ENCODE measurements at places on chromosomes 1 and 21. TPM values are rescaled to one million over a fixed set of nuclear protein-coding genes. Genes with fewer than 3 reads are reported as not detected.

DNA sequence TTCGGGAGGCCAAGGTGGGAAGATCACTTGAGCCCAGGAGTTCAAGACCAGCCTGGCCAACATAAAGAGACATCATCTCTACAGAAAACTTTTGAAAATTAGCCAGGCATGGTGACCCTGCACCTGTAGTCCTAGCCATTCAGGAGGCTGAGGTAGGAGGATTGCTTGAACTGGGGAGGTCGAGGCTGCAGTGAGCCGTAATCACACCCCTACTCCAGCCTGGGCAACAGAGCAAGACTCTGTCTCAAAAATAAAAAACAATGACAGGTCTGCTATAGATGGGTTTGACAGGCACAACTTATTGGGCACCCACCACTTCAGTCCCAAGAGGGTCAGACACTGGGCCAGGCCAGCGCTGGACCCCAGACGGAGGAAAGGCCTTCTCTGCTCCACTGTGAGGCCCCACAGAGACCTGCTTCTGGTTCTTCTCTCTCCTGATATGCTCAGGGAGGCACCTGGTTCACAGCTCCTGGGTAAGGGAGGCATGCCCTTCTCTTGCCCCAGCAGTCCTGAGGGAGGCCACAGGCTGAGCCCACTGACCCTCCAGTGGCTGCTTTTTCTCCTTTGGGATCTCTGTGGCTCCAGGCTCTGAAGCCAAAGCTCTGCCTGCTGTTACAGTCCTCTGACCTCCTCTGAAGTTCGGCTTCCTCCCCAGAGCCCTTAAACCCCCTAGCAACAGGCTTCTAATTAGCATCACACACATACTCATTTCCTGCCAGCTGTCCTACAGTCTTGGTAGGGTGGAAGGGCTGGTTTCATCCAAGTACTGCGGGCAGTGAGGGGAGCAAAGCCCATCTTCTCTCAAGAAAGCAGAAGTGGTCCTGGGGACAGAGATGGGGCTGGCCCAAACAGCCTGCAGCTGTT, 14.4 kb downstream of the S100A16 start:
- peak; percentile 46 for DNase-seq

Gene DCST2
- total RNA-seq: 0.09 TPM

GRCh38 chr1:212794561-212795014, 2.9 kb downstream of the TATDN3 start:
- DNase-seq: no peak

DNA sequence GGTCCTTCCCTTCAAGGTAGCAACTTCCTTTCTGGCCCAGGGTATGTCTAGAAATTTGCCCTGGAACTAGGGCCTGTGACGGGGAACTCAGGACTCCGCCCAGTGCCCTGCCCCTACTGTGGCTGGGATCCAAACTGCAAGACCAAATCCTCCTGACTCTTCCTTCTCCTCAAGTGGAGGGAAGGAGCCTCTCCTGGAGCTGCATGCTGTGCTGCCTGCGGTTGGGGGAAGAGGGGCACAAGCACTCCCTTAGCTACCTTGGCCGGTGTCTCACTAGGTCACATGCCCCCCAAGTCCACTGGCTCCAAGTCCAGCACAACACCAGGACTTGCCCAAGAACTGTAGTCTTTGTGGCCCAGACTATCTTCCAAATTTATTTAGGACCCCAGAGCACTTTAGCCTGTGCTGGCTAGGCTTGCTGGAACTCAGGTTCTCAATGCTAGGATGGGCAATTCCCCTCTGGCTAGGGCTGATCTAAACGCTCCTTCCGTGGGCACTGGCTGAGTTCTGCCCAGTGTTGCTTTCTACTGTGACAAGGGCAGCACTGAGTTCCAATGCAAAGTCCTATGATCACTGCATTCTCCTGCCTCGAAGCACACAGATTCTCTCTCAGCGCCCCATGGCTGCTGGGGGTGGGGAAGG, 12.2 kb downstream of the ADSS2 start:
- no peak for DNase-seq

DNA sequence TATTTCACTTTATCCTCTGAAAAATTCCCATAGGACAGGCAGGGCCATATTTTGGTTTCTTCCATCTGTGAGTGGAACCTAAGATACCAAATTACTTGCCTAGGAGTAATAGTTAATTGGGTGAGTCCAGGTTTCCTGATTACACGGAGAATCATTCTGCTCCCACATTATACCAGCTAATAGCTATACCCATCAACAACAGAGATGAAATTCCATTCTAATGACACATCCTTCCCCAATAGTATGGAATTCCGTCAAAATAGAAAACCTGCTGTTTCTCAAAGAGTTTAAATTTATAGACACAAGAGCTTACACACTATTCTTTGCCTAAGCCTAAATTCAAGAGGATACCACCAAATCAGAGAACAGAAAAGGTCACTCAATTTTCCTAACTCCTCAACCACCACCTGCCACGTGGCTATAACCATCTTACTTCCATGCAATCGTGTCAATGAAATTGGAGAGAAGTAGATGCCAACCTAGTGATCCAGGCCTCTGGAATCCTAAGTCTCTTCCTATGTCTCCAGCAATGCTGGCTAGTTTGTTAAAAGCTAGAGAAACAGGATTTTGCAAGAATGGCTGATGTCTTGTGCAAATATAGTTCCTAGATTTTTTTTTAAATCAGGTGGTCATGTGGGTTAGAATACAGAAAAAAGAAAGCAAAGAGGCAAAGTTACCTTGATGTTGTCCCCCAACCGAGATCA, 6.2 kb downstream of the PPT1 start:
- DNase-seq: no peak

DNA sequence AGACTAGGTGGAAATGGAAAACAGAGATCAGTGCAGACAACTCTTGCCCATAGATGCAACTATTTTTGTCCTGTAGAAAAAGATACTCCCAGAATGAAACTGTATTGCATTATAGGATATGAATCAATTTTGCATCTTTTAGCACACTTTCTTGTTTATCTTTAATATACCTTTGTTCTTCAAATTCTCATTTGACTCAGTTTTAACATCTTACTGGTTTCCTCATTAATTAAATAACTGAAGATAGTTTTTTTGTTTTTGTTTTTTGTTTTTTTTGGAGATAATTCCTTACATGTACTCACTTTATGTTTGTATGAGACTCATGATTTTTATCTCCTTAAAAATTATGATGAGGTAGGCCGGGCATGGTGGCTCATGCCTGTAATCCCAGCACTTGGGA, 10.9 kb upstream of the CAMTA1 start:
- no peak for DNase-seq

Gene TRABD2B
- not detected for total RNA-seq

Gene HOOK1
- 1.0 TPM for total RNA-seq

DNA sequence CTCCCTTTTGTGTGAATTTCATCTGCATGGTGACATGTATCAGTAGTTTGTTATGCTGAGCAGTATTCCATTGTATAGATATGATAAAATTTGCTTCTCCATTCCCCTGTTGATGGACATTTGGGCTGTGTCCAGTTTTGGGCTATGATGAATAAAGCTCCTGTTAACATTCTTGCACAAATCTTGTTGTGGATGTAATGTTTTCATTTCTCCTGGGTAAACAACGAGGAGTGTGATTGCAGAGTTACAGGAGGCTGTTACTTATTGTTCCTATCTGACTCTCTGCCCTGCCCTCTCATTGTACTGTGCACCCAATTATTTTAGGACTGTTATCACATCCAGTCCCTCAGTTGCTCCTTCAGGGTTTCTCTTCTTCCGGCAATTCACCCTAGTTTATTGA, 24.2 kb downstream of the MAPKAPK2 start:
- no peak for DNase-seq

DNA sequence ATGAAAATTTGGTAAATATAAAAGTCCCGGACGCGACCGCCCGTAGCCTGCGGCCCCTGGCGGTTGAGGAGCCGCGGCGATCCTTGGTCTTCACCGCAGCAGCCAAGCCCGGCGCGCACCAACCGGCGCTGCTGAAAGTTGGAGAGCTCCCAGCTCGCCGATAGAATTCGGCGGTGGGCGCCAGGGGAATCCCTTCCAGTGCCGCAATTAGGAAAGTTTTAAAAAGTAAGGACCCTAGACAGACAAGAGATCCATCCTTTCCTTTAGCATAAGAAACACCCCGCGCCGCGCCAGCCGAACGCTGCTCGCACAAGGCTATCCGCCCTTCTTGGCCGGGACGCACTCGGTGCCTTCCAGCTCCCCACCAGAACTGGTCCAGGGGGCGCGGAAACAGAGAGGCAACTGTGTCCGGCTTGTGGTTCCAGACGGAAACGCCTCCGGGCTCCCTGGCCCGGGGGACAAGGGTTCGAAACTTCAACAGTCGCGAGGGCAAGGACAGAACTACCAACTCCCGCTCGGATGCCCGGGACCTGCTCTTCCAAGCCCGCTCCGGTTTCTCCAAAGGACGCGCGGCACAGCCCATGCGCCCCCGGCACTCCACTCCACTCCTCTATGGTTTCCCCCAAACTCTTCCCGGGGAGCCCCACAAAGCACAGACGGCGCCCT, 1.7 kb downstream of the FAM78B start:
- DNase-seq: no peak

DNA sequence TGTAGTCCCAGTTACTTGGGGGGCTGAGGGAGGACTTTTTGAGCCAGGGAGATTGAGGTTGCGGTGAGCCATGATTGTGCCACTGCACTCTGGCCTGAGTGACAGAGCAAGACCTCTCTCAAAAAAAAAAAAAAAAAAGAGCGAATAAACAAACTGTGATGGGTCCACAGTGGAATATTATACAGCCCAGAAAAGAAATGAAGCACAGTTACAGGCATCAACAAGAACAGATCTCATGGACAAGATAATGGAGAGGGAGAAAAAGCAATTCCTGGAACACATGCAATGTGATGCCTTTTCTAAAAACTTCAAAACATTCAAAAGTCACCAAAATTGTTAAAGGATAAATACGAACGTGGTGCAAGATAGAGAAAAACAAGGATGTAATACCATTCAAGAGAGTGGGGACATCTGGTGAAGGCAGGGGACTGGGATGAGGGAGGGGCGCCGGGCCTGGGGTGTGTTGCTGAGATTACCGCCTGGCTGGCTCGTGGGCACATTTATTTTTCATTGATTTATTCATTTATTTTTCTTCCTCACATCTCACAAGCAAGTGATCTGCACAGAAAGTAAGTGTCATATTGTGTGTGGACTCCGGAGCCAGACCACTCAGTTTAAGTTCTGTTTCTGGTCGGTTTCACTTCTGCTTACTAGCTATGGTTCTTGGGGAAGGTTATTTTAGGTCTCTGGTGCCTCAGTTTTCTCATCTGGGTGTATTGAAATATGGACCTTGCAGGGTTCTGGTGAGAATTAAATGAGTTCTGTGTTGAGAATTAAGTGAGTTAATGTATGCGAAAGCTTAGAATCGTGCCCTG, 30.1 kb downstream of the ABCG1 start:
- DNase-seq: no peak

DNA sequence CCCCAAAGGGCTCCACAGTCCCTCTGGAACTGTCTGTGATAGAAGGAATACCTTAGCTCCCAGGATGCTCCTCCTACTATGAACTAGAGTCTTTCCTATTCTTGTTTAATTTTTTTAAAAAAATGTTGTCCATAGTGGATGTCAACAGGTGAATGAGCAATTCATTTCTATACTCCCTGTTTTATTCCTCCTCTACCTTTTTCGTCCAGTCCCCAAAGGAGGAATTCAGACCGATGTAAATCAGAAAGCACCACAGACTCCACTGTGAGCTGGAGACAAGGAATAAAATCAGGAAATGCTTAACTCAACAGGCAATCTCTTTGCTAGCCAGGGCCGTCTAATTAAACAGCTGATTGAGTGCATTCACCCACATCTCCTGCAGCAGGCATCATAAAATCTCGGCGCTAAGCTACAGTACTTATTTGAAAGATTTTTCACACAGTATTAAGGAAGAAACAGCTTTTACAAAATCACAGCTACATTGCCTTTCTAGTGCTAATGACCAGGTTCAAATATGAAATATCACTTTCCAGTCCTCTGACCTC, 381.6 kb downstream of the SIPA1L2 start:
- DNase-seq: no peak

GRCh38 chr1:37124501-37124900, 90.2 kb upstream of the GRIK3 start:
- no peak for DNase-seq

- peak; percentile 87 for DNase-seq
These were observed 12.7 kb downstream of the TFF2 start for GRCh38 chr21:42337830-42338728.

- no peak for DNase-seq
These were observed 464 bp downstream of the PARK7 start for GRCh38 chr1:7962014-7962335.

Gene OR2T33
- total RNA-seq: not detected

- no peak for DNase-seq
These were observed 18.2 kb downstream of the HTR6 start for GRCh38 chr1:19682901-19683300.

DNA sequence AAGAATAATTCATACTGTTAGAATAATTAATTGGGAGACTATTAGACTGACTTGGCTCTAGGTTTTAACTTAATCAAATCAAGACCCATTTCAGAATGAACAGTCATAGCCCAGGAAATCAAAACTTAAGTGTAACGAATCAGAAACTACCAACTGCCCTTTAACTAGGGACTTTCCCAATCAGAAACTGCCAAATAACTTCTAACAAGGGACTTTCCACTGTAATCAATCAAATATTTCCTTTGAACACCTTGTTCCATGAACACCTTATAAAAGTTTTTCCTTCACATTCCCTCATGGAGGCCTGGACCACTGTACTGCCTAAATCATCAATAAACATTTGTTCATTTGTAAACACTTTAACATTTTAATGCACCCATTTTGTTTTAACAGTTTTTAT, 1054.7 kb upstream of the TMPRSS15 start:
- no peak for DNase-seq

Gene IFI44L
- 443 TPM for total RNA-seq

GRCh38 chr21:38747810-38748209, 57.9 kb upstream of the ETS2 start:
- DNase-seq: no peak

DNA sequence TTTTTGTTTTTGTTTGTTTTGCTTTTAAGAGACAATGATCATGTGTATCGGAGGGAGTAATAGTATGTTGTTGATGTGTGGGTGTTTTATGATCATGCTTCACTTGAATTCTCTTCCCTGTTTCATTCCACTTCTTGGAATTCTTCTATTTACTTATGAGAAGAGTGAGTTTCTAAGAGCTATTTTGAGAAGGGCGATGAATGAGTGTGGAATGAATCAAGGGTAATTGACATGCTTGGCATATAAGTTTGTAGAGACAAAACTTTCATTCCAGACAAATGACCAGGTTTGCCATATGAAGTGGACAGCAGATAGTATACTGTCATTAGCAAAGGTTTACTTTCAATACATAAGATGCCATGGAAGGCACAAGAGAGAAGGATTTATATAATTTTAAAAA, 42.3 kb upstream of the PDC start:
- no peak for DNase-seq

All from activated CD8-positive, alpha-beta memory T cell treated with anti-CD3 and anti-CD28 coated beads, Interleukin-2, amount 10 ng/mL, durations not matched to agents 7 days and 5 days (primary cell).